Stimulated activated CD8-positive, alpha-beta memory T cell treated with anti-CD3 and anti-CD28 coated beads, Interleukin-7, amount 100 ng/mL, for 4 hours (primary cell): ENCODE measurements at places on chromosomes 4 and X.

DNA sequence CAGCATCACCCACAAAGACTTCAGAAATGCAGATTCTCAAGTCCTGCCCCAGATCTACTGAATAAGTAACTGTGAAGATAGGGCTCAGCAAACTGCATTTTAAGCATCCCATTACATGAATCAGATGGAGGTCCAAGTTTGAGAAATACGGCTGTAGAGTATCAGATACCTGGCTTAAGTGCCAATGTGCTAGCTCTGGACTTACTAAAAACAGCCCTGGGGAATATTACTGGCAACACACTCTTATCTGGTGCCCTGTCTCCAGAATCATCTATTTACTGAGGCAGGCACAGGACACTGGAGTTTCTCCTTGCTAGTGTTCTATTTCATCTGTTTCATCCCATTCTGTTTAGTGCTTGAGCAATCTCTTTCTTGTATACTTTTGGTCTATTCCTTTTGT lies 105.1 kb downstream of the SPOCK3 start:
- no peak for DNase-seq

DNA sequence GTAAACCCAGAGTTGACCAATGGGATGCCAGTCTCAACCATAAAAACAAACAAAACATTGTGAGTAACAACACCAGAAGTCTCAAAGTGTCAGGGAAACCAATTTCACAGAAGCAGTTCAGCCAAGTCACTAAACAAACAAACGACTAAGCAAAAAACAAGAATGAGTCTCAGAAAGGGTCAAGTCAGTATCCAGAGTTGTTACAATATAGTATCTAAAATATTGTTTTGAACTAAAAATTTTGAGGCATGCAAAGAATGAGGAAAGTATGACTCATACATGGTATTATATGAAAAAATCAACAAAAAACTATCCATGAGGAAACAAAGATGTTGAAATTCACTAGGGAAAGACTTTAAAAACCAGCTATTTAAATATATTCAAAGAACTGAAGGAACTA lies 70.6 kb downstream of the AR start:
- DNase-seq, result no peak

DNA sequence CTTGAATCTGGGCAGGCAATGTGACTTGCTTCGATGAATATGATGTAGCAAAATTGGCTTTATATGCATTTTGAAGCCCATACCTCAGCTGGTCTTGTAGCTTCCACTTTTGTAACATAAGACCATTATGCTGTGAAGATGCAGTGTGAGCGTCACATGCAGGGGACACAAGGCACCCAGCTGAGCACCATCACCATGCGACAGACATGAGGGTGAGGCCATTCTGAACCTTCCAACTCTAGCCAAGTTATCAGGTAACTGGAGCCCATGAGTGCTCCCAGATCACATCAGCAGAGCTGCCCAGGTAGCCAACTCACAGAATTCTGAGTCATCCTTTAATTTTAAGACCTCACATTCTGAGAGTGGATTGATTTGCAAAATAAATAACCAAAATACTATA lies 705.9 kb downstream of the FSTL5 start:
- no peak for DNase-seq

DNA sequence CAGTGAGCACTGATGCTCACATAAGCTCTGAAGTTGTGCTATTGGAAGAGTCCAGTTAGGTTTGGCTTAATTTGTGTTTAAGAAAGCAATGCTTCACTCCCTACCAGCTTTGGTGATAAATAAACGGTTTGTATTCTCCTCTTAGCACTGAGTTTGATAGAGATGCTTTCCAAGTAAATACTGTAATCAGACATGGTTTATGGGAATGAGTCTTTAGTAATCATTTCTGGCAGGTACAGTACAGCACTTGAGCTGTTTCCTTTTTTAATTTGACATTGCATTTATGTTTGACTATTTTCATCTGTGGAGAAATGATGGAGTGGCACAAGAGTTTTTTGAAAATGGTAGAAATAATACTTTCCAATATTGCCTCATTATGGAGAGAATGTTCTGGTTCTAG lies 455.3 kb downstream of the ACTRT1 start:
- DNase-seq, result no peak

GRCh38 chr4:101730291-101731117 lies 60.0 kb upstream of the BANK1 start:
- peak; percentile 9 for DNase-seq

DNA sequence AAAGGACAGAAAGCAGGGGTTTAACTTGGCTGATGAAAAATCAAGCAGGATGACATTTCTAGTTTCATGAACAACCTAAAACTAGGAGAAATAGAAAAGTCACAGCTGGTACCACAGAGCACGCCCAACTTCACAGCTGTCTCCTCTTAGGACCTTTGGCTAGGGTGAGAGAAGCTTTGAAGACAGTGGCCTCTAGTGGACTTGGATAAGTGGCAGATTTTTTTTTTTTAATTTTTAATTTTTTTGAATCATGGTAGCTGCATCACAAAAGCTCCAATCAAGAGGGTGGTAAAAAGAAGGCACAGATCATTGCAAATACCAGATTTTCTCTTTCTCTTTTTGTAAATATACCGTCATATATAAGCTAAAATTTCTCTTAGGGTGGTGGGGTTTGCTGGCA lies 20.2 kb upstream of the MAP3K15 start:
- DNase-seq, result no peak

GRCh38 chr4:67273666-67274065 lies 271.6 kb downstream of the CENPC start:
- no peak for DNase-seq

DNA sequence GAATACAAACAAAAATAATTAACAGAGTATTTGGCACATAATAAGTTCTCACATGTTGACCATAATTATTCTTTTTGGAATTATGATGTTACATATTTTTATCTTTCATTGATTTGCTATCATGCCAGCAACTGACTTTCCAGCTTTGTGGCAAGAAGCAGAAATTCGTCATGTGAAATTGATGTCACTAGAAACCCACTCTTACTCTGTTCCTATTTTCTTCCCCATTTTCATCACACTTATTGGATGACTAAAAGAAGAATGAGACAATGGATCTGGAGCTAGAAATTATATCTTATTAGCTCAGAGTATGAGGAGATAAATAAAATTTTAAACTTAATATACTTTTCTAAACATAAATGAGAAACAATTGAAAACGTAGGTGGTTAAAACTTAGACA lies 31.9 kb downstream of the EGF start:
- DNase-seq, result no peak

GRCh38 chr4:74628852-74629620 lies 165.3 kb downstream of the BTC start:
- DNase-seq, result no peak

GRCh38 chr4:126137782-126138170 lies 823.0 kb downstream of the FAT4 start:
- no peak for DNase-seq

DNA sequence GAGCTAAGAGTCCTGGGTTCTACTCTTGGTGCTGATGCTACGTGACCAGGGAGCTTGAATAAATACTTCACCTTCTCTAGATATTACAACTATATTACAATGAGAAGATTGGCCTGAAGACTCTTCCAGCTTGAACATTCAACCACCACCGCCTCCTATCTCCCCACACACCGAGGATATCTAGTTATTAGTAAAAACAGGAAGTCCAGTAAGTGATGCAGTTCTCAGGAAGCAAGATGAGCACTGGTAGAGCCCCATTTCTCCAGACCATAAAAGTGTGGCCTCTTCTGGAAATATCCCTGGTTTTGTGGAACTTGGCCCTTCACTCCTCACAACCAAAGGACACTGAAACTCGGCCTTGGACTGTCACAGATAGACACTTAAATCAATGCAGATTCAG lies 18.5 kb downstream of the PJA1 start:
- no peak for DNase-seq

DNA sequence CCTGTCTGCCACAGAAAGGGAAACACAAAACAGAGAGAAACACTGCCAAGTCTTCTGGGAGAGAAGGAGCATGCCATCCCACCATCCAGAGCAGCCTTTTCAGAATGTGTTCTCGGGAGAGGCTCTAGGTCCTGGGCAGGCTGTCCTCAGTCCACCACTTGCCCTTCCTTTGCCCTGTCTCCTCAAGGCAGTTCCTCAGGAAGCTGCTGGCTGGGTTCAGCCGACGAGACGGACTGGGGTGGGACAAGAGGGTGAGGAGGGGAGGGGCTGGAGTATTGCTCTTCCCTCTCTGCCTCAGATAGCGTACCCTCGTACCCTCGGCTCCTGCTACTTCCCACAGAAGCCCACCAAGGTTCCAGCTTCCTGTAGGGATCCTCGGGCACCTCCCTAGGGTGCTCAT lies 26.6 kb upstream of the LGI2 start:
- no peak for DNase-seq

DNA sequence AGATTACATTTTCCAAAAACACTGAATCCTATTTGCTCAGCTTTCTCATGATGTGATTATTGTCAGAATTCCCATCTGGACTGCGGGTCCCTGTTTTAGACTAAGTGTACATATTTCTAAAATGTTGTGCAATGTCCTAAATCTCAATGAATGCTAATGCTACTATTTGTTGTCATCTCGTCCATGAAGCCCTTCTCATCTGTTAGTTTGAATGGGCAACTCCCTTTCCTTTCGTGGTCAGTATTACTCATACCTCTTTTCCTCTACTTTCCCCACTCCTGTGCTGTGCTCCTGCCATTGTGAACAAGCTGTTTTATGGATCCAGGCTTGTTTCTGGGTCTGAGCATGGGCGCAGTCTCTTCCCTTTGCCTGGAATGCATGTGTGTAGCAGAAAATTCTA lies 91.0 kb downstream of the MID1 start:
- DNase-seq, result no peak

GRCh38 chrX:10047133-10047532 lies 80.0 kb downstream of the CLDN34 start:
- no peak for DNase-seq

DNA sequence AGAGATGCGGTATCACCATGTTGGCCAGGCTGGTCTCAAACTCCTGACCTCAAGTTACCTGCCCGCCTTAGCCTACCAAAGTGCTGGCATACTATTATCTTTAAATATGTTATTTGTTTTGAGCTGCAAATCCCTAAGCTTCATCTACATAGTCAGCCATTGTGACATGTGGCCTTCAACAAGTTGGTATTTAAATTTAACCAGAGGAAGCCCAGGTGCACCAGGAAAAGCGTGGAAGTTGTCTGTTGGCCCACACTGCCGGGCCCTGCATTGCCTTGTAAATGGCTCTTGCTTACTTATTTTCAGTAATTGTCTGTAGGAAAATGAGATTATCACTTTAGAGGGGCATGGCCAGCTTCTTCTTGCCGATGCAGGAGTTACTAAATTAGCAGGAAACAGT lies 6.0 kb downstream of the WWC2 start:
- no peak for DNase-seq

GRCh38 chr4:8746523-8747466 lies 124.8 kb downstream of the HMX1 start:
- no peak for DNase-seq

DNA sequence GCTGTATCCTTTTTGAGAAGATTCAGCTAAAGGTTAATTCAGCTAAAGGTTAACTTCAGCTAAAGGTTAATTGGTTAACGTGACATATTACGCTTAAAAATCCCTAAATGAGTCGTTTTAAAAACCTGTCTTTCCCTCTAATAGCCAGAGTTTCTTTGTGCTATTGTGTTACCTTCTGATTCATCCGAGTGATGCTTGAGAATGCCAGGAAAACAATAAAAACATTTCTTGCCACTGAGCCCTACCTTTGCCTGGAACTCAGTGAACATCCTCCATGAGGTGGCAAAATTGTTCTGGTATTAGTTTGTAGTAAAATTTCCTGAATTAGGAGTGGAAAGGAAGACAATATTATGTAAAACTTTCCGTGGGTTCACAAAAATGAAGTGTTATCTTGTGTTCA lies 13.7 kb upstream of the TMPRSS11E start:
- DNase-seq, result no peak

- DNase-seq, result no peak
These were observed 24.3 kb downstream of the SMIM20 start for GRCh38 chr4:25938366-25938765.

DNA sequence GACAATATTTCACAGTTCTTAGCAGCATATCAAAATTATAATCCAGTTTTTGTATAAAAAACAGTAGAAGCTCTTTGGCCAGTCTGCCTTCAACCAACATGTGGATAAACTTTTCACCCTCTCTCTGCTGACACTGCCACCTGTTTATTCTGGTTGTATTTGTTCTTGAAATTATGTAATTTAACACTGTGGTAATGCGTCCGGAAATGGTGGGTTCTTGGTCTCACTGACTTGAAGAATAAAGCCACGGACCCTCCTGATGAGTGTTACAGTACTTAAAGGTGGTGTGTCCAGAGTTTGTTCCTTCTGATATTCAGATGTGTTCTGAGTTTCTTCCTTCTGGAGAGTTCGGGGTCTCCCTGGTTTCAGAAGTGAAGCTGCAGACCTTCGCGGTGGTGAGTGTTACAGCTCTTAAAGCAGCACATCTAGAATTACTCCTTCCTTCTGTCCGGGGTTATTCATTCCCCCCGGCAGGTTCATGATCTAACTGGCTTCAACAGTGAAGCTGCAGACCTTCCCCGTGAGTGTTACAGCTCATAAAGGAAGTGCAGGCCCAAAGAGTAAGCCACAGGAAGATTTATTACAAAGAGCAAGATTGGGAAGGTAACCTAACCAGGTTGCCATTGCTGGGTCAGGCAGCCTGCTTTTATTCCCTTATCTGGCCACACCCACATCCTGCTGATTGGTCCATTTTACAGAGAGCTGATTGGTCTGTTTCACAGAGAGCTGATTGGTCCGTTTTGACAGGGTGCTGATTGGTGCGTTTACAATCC lies 15.7 kb downstream of the FAM184B start:
- DNase-seq, result no peak

GRCh38 chrX:19718642-19719041 lies 168.8 kb downstream of the SH3KBP1 start:
- DNase-seq, result no peak

DNA sequence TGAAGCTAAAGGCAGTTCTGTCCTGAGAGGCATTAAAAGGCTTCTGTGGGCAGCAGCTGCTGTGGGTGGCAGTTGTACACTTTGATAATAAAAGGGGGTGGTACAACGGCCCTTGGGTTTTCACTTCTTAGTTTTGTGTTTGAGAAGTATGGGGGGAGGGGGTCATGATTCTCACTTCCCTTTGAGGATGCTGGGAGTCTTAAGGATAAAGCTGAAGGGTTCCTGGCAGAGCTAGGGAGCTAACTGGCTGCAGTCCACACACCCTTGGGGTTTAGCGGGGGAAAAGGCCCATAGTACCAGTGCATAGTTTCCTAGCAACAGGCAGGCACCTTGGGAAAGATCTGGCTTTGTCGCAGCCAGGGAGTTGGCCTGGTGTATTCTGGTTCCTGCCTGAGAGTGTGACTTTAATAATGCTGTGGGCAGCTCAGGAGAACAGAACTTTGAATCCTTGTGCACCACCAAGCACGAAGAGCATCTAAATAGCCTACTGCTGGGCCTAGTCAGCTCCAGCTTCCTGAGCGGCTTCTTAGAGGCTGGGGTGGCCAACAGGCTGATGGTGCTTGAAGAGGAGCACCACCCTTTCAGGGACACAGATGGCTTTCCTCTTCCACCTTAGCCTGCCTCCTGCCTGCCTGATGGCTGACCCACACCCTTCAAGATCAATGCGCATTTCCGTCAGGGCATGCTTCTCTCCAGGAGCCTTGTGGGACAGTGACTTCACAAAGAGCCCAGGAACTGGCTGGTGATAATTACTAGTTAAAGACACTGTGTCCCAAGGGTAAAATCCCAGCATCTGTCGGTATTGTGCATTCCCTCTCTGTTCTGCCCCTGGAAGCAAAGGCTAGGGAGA lies 12.5 kb downstream of the ZBTB33 start:
- DNase-seq, result no peak

GRCh38 chr4:123786163-123786915 lies 389.7 kb downstream of the SPRY1 start:
- DNase-seq, result no peak

GRCh38 chr4:98113012-98113411 lies 30.3 kb downstream of the STPG2 start:
- DNase-seq, result no peak
